ENCODE measurements at places on chromosomes 5 and 9.
A peak's percentile ranks its signal among the peaks of the same experiment; 100 is the strongest.

DNA sequence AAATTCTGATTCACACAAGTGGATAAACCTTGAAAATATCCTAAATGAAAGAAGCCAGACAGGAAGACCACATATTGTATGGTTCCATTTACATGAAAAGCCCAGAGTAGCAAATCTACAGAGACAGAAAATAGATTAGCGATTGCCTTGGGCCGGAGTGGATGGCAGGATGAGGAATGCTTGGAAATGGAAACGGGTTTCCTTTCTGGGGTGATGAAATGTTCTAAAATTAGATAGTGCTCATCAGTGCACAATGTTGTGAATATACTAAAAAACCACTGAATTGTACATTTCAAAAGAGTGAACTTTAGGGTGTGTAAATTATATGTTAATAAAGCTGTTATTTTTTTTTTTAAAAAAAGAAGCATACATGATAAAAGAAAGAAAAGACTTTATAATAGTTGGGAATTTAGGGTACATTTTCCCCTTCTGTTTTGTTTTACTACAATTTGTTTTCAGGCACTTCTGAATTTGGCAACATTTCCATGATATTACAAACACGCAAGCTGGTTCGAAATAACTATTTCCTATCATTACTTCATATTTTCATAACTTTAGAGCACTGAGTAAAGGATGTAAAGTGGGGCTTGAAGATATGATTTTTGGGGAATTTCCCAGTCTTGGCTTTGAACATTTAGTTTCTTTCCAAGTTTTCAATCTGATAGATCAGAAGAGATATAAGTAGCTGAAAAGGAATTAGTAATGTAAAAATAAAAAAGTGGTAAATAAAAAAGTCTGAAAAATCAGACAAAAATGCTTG is 23.9 kb downstream of the SLC35A4 start:
- no peaks in the 10 kb centered on the region for H3K4me1 ChIP-seq
- H3K36me3 ChIP-seq: no peaks in the 10 kb centered on the region
- no peak overlapping the region for H3K27ac ChIP-seq
- DNase-seq: no peak
- peaks cover 1% of the 10 kb centered on the region for H3K27me3 ChIP-seq

DNA sequence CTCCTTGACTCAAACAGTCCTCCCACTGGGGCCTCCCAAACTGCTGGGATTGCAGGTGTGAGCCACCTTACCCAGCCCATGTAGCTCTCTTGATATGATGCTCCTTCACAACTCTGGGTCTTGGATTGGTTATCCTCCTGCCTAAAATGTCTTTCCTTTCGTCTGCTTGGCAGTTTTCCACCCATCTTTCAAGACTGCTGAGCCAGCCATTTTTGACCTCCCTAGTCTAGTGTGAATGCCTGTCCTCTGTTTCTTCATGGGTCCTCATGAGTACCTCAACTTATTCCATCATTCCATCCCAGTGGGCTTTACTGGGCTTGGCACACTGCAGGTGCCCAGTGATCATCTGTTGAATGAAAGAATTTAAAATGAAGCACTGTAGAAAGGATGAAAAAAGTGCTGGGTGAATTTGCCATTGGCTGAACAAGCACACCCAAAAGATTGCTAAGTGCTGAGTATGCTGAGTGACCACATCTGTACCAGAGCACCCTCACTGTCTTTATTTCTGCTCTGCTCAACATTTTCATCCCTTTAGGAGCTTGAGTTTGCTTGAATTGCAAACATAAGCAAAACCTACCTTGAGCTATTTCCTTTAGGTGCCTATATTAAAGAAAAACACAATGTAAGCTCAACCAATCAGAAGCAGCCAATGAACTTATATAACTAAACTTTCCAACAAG is 84.8 kb upstream of the FAM169A start:
- H3K36me3 ChIP-seq: no peaks in the 10 kb centered on the region
- no peaks in the 10 kb centered on the region for H3K4me1 ChIP-seq
- no peak overlapping the region for H3K4me3 ChIP-seq
- no peak overlapping the region for H3K27ac ChIP-seq

DNA sequence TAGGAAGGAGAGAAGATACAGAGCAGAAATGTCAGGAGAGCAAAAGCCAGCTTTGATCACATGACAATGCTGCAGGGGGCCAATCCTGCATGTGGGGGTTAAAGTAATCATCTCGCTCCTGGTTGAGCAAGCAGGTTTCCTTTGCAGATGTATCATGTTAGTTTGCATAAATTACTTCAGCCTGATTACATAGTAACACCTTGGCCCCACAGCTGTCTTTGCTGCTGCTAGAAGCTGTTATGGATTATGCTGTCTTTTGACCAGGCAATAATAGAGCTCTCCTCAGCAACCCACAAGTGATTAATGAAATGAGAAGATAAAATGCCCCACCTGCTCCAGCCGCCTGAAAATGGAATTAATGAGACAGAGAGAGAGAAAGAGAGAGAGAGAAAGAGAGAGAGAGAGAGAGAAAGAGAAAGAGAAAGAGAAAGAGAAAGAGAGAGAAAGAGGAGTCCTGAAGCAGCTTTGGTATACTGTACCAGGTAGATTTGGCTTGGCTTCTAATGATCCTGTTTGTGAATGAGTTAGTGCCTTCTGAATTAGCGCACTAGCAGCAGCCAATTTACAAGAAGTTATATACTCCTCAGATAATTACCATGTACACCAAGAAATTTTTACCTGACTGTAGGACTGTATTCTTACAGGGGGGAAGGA is 174.3 kb upstream of the RORB start:
- H3K27ac ChIP-seq: no peak overlapping the region
- DNase-seq: no peak
- H3K4me1 ChIP-seq: no peaks in the 10 kb centered on the region
- H3K4me3 ChIP-seq: no peak overlapping the region
- H3K27me3 ChIP-seq: no peaks in the 10 kb centered on the region

- no peak for DNase-seq
- H3K4me1 ChIP-seq: peaks cover 7% of the 10 kb centered on the region
- peaks cover 2% of the 10 kb centered on the region for H3K36me3 ChIP-seq
- H3K4me3 ChIP-seq: no peak overlapping the region
- peaks cover 3% of the 10 kb centered on the region for H3K27me3 ChIP-seq
These were observed 86.9 kb upstream of the SSBP2 start for GRCh38 chr5:81837667-81838306.

- DNase-seq: no peak
- no peak overlapping the region for H3K4me3 ChIP-seq
- peaks cover 1% of the 10 kb centered on the region for H3K36me3 ChIP-seq
- H3K27me3 ChIP-seq: no peaks in the 10 kb centered on the region
- H3K27ac ChIP-seq: peak overlapping the region; percentile 38
These were observed 17.9 kb downstream of the ZSWIM6 start for GRCh38 chr5:61349935-61350334.

DNA sequence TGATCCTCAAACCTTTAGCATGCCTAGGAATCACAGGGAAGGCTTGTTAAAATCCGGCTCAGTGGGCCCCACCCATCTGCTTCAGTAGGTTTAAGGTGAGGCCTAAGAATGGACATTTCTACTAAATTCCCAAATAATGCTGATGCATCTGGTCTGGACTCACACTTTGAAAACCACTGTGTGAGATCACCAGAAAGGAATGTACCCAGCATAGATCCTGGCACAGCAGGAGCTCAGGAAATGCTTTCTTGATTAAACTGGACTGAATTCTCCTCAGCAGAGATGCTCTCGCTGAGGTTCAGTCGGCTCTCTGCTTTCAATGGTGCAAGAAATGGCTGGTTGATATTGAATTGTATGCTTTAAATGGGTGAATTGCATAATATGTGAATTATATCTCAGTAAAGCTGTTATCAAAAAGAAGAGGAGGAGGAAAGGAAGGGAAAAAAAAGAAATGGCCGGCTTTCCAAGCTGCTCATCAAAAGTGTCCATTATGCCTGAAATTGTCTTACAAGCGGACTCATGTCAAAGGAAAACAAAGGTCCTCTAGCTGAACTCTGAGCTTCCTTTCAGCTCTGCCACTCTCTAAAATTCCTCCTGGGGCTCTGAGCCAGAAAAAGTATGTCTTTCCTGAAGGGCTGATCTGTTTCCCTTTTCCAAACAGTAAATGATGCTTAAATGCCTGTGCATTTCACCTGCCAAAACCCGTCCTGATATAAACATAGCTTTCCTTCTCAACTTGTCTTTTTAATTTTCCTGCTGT is 77.6 kb upstream of the SAP30L start:
- no peak for DNase-seq
- peak overlapping the region; percentile 48 for H3K27ac ChIP-seq
- H3K27me3 ChIP-seq: no peaks in the 10 kb centered on the region
- peaks cover 7% of the 10 kb centered on the region for H3K4me1 ChIP-seq

GRCh38 chr5:52771343-52772039 is 16.2 kb upstream of the ITGA1 start:
- DNase-seq: no peak
- no peak overlapping the region for H3K27ac ChIP-seq
- H3K27me3 ChIP-seq: peaks cover 3% of the 10 kb centered on the region
- H3K4me3 ChIP-seq: no peak overlapping the region

DNA sequence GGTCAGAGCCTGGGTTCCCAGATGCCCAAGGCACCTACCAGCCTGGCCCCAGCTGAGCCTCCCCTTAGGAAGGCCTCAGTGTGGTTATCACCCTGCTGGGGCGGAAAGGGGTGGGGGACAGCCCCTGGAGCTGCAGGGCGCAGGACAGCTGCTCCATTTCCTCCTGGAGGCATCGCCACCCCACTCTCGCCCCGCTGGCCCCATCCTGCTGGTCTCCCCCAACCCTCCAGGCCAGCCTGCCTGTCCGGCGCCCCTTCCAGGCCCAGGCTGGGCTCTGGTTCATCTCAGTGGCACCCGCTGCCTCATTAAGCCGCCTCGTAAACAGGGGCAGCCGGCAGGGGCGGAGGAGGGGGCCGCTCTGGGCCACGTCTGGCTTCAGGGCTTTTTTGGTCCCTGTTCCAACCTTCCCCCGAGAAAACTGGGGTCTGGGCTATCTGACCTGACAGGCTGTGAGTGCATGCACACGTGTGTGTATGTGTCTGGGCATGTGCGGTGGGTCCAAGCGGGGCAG is 30.8 kb upstream of the ENHO start:
- H3K36me3 ChIP-seq: no peaks in the 10 kb centered on the region
- DNase-seq: no peak
- H3K4me1 ChIP-seq: no peaks in the 10 kb centered on the region
- no peak overlapping the region for H3K27ac ChIP-seq
- no peak overlapping the region for H3K4me3 ChIP-seq

GRCh38 chr5:147216552-147217154 is 18.2 kb upstream of the STK32A start:
- no peak overlapping the region for H3K4me3 ChIP-seq
- no peaks in the 10 kb centered on the region for H3K36me3 ChIP-seq
- DNase-seq: no peak
- H3K27ac ChIP-seq: no peak overlapping the region
- no peaks in the 10 kb centered on the region for H3K4me1 ChIP-seq

DNA sequence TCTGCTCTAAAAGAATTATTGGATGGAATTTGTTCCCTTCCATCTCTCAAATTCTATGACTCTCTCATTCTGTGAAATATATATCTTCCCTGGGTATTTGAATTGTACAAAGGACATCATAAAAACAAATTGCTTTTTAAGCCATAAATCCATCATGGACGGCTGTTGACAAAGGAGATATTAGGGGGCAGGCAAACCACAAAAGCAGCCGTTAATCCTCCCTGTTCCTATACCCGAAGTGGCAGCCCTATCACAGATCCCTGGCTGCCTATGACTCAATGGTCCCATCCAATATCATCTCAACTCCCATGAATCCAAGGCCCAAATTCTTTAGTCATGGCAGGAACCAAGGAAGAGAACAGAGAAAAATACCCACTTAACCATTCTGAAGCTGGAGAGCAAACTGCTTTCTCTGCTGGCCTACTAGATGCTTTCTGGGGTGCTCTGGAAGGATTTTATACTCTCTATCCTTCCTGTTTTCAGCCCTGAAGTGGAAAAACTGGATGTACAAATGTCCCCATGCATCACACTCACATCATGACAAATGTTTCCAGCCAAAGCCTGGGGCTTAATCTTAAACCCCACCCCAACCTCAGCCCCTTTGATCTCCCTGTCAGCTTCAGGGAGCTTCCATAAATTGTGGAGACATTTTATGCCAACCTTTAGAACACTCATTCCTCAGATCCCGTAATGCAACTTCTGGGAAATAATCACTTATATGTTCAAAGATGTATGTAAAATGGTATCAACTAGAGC is 59.5 kb downstream of the FAM114A2 start:
- H3K4me3 ChIP-seq: no peak overlapping the region
- DNase-seq: no peak
- peaks cover 4% of the 10 kb centered on the region for H3K4me1 ChIP-seq

- no peak overlapping the region for H3K4me3 ChIP-seq
- no peak overlapping the region for H3K27ac ChIP-seq
- no peaks in the 10 kb centered on the region for H3K27me3 ChIP-seq
- DNase-seq: no peak
These were observed 2.0 kb upstream of the C1QTNF3 start for GRCh38 chr5:34045023-34045422.

- H3K36me3 ChIP-seq: peaks cover 1% of the 10 kb centered on the region
- H3K27me3 ChIP-seq: peaks cover 4% of the 10 kb centered on the region
- no peak overlapping the region for H3K27ac ChIP-seq
- peaks cover 30% of the 10 kb centered on the region for H3K4me1 ChIP-seq
- H3K4me3 ChIP-seq: no peak overlapping the region
- DNase-seq: no peak
These were observed 1.4 kb downstream of the NDUFA8 start for GRCh38 chr9:122158202-122158601.
